ENCODE measurements at places on chromosomes 3 and 15.

- DNase-seq = no peak
These were observed 249.7 kb downstream of the PTPRG start for GRCh38 chr3:61810953-61811497.

GRCh38 chr15:99721896-99722295 lies 11.3 kb downstream of the LYSMD4 start:
- no peak for DNase-seq

DNA sequence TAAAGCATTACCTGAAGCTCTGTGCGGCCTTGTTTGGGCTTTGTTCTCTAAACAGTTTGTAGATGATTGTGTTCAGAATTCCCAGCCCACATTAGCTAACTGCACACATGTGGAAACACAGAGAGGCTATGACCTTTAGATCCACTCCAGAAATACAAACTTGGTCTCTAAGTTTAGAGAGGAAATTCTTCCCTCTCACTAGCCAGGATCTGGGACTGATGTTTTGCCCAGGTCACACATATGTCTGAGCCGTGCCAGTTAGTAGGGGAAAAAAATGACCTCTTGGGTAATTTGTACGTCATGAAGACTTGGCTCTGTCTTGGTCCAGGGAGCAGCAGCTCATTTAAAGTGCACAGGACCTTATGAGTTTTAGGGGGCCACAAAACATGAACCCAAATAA lies 223.1 kb downstream of the RBMS3 start:
- DNase-seq = no peak

- DNase-seq = no peak
These were observed 38.5 kb downstream of the ZBTB20 start for GRCh38 chr3:115108614-115109013.

DNA sequence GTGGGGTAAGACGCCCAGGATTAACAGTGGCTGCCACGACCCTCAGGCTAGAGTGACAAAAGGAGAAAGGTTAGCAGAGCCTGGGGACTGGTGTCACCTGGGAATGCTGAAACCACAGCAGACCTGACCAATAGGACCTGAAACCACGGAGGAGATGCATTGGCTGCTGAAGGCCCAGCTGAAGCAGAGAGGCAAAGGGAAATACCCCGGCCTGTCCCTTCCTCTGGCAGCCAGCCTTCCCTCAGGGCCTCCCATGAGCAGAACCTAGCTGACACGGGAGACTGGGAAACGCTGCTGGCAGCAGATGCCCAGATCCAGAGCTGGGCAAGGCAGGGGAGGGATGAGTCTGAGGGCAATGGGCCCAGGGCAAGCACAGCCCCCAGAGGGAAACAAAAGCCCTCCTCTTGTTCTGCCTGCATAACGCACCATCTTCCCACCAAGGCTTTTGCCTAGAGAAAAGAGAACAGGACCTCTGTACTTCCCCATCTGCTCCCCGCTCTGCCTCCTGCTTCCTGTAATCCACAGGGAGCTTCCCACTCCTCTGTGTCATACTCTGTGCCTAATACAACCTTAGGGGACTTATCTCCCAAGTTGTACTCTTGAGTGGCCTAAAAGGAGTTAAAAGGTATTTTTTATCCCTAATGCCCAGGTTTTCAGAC lies 216.2 kb downstream of the ABHD5 start:
- no peak for DNase-seq

DNA sequence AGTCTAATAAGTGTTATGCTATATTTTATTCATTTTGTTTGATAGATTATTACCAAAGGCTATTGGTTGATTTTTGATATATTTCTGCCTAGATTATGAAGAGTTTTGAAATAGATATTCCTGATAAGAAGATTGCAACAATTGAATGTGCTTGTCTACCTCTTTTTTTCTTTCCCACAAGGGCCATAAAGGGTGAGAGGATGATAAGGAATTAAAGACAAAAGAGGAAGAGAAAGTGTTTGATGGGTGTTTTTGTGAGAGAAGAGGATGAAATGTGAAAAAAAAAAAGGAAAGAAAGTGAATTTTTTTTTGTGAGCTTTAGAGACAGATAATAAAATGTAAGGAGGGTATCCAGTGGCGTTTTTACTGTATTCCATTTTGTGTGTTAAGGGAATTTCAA lies 244.4 kb downstream of the CHST2 start:
- no peak for DNase-seq

GRCh38 chr15:55707518-55707917 lies 35.4 kb downstream of the PRTG start:
- DNase-seq = no peak

DNA sequence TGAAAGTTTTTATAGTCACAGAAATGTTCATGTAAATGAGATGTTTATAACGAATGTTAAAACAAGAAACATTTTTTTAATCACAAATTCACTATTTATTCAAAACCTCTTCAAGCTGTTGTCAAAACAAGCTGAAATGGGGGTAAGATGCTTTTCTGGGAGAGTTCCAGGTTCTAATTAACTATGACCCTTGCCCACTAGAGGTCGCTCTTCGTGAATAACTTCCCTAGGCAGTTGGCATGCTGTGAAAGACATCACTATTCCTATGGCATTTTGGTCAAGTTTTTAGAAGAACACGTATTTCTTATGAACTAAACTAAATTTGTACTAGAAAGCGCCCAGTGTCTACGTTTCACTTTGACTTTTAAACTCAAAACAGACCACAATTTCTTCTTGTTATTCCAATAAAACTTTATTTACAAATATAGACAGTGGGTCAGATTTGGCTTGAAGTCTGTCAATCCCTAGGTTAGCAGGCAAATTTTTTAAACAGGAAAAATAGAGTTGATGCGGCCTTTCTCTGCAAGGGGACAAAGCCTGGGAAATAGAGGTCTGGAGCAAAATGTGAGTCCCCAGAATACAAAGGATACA lies 62.8 kb upstream of the CMTM8 start:
- DNase-seq = peak; percentile 31

DNA sequence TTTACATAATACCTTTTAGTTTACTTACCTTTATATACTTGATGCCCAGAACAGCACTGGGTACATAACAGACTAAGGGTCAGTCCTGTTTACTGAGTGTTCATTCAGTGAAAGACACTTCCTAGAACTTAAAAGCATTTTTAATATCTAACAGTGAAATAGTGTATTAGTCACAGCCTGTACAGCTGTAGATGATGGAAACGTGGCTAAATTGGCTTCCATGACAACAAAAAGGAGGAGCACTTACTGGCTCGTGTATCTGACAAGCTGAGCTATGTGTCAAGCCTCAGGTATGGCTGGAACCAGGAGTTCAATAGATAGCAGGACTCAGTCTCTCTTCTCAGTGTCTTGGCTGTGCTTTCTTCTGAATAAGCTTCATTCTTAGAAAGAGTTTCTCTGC lies 40.2 kb downstream of the CMTM8 start:
- DNase-seq = no peak

GRCh38 chr3:195012571-195012970 lies 258.4 kb downstream of the XXYLT1 start:
- DNase-seq = no peak

GRCh38 chr3:107132674-107133073 lies 244.6 kb upstream of the CCDC54 start:
- DNase-seq = no peak

- DNase-seq = no peak
These were observed 441.3 kb downstream of the MAGI1 start for GRCh38 chr3:65597226-65597951.

DNA sequence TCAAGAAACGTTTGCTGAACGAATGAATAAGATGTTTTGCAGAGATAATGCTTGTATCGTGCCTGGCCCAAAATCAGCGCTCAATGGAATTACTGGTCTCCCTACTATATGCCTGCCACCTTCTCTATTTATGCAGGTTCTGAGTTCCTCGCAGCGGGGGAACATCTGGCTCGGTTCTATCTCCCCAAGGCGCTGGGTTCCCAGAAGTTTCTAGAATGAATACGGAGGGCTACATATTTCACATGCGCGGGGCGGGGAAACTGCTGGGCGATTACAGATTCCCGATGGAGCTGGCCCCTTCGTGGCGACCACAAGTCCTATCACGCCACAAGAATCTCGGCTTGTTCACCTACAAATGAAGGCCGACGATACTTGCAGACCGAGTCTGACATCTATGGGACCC lies 411 bp upstream of the EIF2B5 start:
- DNase-seq = no peak

DNA sequence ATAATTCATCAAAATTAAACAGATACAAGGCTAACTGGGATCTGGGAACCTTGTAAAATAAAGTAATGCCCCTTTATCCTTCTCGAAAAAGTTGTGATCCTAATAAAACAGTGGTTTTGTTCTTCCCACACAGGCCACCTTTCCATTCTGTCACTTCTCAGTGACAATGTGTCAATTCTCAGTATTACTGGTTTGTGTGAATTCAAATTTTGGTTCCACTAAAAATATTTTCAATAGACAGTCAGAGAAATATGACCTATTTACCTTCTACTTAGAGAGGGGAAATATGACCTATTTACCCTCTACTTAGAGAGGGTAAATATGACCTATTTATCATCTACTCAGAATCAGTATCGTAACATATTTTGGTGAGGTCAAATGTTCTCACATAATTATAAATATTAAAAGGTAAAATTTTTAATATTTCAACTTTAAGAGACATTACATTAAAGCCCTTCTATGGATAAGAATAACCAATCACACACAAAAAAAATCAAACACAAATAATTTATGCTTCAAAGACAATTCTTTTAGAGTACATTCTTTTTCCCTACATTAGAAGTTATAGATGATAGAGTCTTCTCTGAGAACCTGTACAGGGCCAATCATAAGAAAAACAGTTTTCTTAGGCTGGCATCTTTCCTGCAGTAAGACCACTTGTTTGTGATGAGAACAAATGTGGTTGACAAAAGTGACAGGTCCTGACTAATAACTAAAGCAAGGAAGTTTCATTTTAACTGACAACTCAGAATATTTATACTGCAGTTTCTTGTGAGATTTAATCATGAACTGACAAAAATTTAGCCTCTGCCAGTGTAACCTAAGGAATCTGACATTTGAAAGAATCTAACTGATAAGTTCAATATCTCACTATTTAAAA lies 323.3 kb downstream of the DIPK2A start:
- DNase-seq = no peak

DNA sequence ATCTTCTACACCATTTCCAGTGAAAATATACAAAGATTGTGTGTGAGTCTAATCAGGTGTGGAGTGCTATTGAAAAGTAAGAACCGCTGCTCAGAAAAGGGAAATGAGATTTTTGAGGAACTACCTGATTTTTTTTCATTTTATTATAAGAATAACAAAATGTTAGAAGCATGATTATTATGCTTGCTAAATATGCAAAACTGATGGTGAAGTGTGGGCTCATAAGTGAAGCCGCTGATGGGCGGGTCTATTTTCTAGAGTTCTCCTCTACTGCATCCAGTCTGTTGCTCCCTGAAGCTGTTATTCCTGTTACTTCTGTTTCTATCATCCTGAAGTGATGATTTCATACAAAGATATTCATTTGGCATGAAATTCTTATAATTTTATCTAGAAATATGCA lies 612.0 kb downstream of the CADM2 start:
- no peak for DNase-seq

DNA sequence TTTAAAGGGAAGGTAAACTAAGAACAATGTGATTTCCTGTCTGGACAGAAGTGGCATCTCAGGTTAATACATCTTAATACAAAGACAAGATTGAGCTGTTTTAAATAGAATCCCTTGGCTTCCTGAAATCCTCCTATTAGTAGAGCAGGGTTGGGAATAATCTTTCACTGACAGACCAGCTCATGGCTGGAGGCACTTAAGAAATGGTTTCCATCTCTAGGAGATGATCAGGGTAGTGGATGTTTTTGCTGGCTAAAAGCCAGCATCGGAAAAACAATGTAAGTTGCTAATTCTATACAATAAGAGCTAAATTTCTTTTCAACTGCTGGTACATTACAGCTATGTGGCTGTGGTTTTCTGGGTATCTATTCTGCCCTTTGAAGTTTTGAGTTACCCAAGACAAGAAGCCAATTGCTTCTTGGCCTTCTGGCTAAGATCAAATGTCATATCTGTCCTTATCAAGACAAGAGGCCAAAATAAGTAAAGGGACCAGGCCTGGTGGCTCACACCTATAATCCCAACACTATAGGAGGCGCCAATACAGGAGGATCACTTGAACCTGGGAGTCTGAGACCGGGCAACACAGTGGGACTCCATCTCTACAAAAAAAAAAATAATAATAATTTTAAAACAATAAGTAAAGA lies 49.6 kb downstream of the SHQ1 start:
- DNase-seq = no peak

DNA sequence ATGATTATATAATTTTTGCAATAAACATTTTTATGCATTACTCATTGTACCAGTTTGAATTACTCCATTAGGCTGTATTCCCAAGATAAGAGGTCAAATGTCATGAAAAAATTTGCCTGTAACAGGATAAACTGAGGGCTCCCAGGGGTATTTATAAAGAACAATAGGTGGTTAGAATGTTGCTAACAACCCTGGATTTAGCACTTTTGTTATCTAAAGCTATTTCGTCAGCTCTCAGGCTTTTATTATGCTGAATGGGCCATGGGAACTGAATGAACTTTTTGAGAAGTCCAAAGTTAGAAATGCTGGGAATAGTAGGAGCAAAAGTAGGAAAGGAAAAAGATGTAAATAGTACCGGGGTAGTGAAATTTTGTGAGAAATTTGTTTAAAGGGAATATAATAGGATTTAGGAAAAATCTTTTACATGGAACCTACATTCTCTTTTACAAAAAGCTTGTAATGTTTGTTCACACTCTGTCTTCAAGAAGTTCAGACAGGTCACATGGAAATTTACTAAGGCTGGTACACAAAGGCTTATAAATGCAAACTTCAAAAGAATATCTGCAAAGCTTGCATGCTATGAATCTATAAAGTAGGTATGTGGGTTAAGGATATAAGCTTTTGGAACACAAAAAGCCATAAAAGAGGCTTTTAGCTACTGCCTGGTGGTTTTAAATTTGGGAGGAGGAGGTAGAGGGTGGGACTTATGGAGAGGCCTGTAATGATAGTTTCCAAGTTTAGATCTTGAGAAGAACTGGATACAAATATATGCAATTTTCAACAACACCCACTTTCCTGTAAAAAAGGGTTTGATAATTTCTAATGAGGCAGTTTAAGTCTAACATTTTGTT lies 445.8 kb upstream of the NAALADL2 start:
- no peak for DNase-seq

- no peak for DNase-seq
These were observed 104.2 kb downstream of the FILIP1L start for GRCh38 chr3:100010087-100010417.

DNA sequence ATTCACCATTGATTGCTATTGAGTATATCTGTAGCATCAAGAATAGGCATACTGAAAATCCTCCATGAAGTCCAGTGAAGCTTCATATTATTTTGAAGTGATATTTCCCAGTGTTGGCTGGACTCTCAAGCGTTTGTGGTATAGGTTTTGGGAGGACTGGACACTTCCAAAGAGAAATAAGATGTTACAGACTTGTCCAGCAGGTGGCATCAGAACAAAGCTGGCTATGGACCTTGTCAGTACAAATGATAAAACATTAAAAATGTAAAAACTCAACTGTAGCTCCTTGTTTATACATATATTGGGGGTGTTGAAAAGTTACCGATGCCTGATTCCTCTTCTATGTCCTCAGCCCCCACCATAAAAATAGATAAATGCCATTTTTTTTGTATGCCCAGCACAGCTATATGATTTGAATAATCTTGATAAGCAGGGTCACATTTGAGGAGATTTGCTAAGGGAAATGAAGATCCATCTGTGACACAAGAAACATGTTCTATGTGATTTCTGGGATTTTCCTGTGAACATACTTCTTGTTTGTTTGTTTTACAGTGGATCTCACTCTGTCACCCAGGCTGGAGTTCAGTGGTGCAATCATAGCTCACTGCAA lies 54.5 kb upstream of the GOLGA6B start:
- no peak for DNase-seq

- no peak for DNase-seq
These were observed 139.3 kb downstream of the ADAMTS17 start for GRCh38 chr15:100202309-100202960.

Data from stimulated activated CD8-positive, alpha-beta memory T cell treated with anti-CD3 and anti-CD28 coated beads, Interleukin-7, amount 100 ng/mL, for 1 hour (primary cell).